ENCODE measurements at places on chromosomes 3 and 15.

DNA sequence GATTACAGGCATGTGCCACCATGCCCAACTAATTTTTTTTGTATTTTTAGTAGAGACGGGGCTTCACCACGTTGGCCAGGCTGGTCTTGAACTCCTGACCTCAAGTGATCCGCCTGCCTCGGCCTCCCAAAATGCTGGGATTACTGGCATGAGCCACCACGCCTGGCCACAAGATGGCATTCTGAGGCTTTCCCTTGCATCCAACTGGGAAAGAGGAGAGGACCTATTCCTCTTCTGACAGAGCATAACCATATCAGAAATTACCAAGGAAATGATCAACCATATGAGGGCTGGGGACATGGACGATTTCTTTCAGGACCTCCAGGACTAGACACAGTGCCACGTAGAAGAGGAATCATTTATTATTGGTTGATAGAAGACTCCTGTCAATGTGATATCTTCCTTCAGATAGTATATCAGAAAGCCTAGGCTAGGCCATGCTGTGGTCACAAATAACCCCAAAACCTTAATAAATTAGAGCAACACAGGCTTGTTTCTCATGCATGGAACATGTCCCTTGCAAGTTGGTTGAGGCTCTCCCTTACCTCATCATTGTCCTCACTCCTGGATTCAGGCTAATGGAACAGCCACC lies 372.3 kb upstream of the IL12A start:
- no peak for DNase-seq

DNA sequence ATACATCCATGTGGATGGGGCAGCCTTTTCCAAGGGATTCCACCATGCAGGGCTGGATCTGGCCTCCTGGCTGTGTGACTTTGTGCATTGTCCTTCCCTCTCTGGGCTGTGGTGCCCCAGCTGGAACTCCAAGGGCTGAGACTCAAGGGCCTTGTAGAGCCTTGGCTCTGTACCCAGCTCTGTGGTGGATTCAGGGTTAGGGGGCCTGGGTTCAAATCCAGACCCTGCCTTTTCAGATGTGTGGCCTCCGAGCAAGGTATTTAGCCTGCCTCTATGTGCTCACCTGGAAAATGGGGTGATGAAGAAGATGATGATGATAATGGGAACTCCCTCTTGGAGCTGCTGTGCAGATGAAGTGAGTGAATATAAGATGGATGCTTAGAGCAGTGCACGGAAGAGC lies 161.9 kb downstream of the WNT7A start:
- DNase-seq, result peak; percentile 13

- DNase-seq, result no peak
These were observed 753.5 kb downstream of the NAALADL2 start for GRCh38 chr3:175612487-175613196.

- DNase-seq, result no peak
These were observed 41.9 kb upstream of the PEX5L start for GRCh38 chr3:180078592-180078991.

GRCh38 chr3:131883086-131883485 lies 151.7 kb downstream of the CPNE4 start:
- no peak for DNase-seq

DNA sequence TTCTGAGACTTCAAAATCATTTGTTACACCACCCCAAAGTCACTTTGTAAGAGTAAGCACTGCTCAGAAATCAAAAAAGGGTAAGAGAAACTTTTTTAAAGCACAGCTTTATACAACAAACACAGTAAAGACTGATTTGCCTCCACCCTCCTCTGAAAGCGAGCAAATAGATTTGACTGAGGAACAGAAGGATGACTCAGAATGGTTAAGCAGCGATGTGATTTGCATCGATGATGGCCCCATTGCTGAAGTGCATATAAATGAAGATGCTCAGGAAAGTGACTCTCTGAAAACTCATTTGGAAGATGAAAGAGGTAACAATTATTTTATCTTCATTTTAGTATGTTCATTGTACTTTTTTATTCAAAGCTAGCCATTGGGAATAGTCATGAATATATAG lies 32.6 kb downstream of the BLM start:
- DNase-seq, result no peak

DNA sequence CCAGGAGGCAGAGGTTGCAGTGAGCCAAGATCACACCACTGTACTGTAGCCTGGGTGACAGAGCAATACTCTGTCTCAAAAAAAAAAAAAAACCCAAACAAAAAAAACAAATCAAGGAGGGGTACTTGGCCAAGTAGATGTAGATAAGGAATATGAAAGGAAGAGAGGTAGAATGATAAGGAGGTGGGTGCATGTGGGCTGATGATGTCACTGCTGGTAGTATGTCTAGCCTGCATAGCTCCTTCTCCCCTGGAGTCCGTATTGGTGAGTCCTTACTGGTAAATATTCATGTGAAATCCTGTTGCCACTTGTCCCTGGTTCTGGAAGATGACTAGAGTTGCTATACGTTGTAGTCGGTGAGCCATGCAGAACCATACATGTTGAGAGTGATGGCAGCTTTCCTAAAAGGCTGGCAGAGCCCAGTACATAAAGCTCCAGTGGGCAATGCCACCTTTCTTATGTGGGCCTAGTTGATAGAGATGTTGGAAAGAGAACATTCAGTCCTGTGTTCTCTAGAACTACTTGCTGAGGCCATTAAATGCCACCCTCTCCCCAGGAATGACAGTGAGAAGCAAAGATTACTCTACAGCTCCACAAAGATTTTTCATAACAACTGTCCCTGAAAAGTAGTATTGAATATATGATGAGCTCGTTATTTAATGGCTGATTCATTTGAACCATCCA lies 11.0 kb downstream of the KAT2B start:
- DNase-seq, result no peak

DNA sequence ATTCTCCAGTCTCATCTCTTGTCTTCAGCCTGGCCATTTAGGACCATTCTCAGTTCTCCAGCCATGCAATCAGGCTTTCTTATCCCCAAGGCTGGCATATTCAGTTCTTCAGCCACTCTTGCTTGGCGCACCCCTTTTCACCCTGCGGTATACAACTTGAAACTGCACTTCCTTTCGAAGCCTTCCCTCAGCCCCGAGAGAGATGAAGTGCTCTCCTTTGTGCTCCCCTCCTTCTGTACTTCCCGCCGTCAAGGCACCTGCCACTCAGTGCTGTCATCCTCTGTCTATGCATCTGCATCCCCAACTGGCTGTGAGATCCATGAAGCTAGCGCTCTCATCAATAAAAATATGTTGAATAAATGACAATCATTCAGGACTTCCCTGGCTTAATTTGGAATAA lies 45.7 kb downstream of the MORC1 start:
- no peak for DNase-seq

GRCh38 chr3:3468596-3468995 lies 289.1 kb upstream of the CRBN start:
- DNase-seq, result no peak

GRCh38 chr15:78872155-78872971 lies at the start of gene MORF4L1:
Gene MORF4L1 (plus strand): TSS chr15:78872890. CDS start chr15:78873018, 128 bp downstream.
- peak; percentile 99 for DNase-seq

- DNase-seq, result no peak
These were observed 254.6 kb downstream of the UACA start for GRCh38 chr15:70508561-70509281.

- no peak for DNase-seq
These were observed 84.7 kb downstream of the OPA1 start for GRCh38 chr3:193677734-193678133.

GRCh38 chr15:69997813-69998212 lies 99.9 kb downstream of the TLE3 start:
- DNase-seq, result no peak

DNA sequence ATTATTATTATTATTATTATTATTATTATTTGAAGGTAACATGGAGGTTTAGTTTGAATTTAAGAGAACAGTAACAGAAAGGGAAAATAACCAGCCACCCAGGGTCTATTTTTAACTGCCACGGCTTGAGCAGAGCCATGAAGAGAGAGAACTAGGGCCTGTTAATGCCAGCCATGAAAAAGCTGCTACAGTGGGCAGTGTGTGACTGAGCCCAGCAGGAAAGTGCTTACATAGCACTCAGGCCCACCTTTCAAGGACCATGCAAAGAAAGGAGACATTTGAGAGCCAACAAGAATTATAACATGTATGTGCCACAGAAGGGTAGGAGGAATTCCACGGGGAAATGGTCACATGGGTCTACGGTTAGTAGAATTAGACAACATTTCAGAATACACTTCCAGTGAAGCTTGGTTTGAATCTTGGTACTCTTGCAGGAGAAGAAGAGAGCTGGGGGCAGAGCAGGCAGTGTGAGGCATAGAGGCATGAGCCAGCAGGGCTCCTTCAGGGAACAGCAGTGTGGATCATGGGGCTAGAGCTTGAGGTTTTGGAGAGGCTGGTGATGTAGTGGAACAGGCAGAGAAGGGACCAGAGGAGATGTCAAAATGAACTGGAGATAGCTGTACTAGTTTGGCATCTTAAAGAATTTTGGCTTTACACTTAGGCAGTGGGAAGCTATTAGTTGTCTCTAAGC lies 140.7 kb downstream of the CMSS1 start:
- no peak for DNase-seq

- DNase-seq, result no peak
These were observed 17.3 kb downstream of the KPNA1 start for GRCh38 chr3:122497425-122497824.

- no peak for DNase-seq
These were observed 33.1 kb downstream of the GRK7 start for GRCh38 chr3:141796081-141796888.

GRCh38 chr3:24601066-24601939 lies 106.7 kb upstream of the THRB start:
- DNase-seq, result no peak

GRCh38 chr3:158765518-158766205 lies 33.4 kb upstream of the RARRES1 start:
- no peak for DNase-seq

DNA sequence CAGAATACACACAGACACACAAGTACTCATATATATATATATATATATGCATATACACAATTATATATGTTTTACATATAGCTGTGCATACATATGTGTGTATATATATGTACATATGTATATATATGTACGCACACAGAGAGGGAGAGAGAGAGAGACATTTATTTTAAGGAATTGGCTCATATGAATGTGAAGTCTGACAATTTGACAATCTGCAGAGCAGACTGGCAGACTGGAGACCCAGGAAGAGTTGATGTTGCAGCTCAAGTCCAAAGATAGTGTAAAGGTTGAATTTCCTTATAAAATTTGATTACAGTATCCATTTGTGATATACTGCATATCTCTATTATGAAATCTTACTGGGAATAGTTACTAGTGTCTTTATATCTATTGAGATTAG lies 1330.3 kb upstream of the CADM2 start:
- DNase-seq, result no peak

DNA sequence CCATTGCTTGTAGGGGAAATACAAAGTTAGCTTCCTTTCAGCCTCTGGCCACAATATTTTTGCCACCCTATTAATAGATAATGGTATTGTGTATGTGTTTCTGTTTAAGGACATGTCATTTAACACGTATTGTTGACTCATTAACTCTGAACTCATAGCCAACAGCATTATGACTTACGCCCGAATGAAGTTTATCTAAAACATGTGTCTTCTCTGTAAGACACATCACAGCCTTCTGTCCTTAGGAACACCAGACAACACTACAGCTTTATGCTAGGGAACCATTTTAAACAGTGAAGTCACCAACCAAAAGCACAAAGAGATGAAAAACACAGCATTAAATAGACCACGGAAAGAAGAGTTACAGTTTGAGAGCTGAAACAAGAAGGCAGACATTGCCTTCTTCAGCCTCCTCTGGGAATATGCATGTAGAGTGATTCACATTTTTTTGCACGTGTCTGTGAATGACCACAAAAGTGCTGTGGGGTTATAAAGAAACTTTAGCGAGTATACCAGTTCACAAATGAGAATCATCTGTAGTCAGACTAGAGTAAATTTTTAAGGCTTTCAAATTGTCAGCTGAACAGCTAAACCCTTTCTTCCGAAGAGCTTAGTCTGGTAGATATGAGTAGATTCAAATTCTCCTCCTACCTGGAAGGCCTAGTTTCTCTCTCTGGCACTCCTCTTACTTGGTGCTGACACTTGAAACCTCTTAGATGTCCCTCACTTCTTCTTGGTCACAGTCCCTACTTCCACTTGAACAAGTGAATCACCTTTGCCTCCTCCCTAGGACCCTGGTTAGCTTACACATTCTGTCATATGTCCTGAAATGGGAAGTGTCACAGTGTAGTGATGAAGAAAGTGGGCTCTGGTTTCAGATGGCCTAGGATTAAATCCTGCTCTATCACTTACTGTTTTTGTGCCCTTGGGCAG lies 32.2 kb downstream of the MCTP2 start:
- no peak for DNase-seq

- DNase-seq, result no peak
These were observed 278.0 kb downstream of the UBE2E2 start for GRCh38 chr3:23481011-23481615.

DNA sequence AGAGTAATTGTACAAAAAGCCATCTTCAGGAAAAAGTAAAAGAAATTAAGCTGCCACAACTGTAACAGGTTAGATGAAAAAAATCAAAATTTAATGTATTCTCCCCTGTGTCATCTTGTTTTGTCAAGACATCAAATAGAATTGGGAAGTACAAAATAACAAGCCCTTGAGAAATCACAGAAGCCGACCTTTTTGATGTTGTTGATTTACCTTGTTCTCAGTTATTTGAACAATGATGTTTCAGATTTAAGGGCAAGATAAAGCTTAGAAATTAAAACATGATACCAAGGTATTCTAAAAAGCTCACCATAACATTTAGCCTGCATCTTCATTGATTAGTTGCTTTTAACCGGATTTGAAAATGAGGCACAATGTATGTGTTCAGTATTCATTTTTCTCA lies 523.0 kb downstream of the FOXP1 start:
- DNase-seq, result no peak

DNA sequence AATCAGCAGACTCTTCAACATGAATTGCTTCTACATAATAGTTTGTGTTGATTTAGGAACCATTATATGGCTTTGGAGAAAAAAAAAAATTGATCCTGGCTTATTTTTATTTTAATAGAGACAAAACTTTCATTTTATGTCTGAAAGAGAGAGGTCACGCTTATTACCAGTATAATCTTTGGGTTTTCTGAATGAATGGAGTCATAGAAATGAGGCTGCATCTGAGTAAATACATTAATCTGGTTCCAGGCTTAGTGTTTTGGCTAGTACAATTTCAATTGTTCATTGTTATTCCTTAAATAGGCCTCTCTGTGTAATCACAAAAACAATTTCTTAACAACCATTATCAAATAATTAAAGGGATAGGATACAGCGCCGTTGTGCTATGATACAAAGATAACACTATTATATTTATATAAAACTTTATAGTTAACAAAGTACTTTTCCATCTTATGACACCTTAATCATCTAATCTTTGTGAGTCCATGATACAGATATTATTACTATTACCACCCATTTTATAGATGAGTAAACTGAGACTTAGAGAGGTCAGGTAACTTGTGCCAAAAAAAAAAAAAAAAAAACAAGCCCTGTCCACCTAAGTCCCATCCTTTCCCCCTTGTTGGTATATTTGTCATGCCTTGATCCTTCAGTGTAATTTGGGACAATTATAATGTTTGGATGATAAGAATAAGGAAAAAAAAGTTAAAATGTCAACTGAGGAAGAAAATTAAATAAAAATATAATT lies 41.8 kb upstream of the GOLM2 start:
- DNase-seq, result no peak

GRCh38 chr3:157830556-157831236 lies 275.5 kb downstream of the SHOX2 start:
- DNase-seq, result no peak

GRCh38 chr15:70327856-70328678 lies 230.3 kb upstream of the TLE3 start:
- peak; percentile 66 for DNase-seq

- DNase-seq, result no peak
These were observed 2.5 kb downstream of the TMEM266 start for GRCh38 chr15:76062286-76062685.

All from kidney (tissue), 22 donors.